Smooth muscle cell of trachea (primary cell): ENCODE measurements at places on chromosomes 13 and 19. TPM values are rescaled to one million over a fixed set of nuclear protein-coding genes. Genes with fewer than 3 reads are reported as not detected.

The MYH14 gene
- total RNA-seq, result not detected in 2 replicates

The HSD17B14 gene
- 6.0 TPM in 2 replicates for total RNA-seq

The SGCG gene
- total RNA-seq, result 0.83 TPM in 1 of 2 replicates, not detected in the other

The ATP4A gene
- not detected in 2 replicates for total RNA-seq

The PDX1 gene
- total RNA-seq, result not detected in 2 replicates

The PALM gene
- 3.9 and 41.4 TPM in 2 replicates for total RNA-seq
